CD4-positive, alpha-beta T cell treated with Interferon alpha-2 for 1 hour (primary cell): ENCODE measurements at places on chromosomes 11 and 22.

DNA sequence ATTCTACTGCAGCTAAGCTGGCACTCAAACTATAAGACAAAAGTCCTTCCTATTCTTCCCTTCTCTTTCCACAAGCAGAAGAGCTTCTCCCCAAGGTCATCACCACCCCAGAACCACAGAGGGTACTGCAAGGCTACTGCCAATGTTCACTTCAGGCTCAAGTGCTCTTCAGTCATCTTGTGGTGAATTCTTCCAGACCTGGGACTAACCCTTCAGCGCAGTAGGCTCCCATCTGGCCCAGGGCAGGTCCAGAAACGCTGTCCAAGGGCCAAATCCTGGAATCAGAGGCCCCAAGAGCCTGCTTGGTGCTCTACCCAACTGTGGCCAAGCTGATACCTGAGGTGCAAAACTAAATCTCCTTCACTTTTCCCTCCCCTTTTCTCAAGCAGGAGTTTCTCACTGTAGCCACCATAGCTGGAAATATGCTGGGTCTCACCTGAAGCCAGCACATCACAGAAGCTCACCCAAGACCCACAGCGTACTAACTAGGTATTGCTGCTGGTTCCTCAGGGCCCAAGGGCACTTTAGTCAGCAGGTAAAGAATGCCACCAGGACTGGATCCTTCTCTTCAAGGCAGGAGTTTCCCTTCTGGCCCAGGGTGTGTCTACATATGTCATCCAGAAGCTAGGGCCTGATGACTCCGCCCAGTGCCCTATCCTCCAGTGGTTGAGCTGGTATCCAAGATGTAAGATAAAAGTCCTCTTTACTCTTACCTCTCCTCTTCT, 27.8 kb downstream of the FCHSD2 start:
- no peak for DNase-seq

GRCh38 chr11:13907678-13908077, 54.8 kb upstream of the SPON1 start:
- no peak for DNase-seq

- peak; percentile 51 for DNase-seq
These were observed 4.3 kb upstream of the AMPD3 start for GRCh38 chr11:10450462-10451425.

GRCh38 chr22:19876314-19876940, 21.8 kb upstream of the GNB1L start:
- no peak for DNase-seq

GRCh38 chr11:42925916-42926315, 385.9 kb upstream of the API5 start:
- no peak for DNase-seq

DNA sequence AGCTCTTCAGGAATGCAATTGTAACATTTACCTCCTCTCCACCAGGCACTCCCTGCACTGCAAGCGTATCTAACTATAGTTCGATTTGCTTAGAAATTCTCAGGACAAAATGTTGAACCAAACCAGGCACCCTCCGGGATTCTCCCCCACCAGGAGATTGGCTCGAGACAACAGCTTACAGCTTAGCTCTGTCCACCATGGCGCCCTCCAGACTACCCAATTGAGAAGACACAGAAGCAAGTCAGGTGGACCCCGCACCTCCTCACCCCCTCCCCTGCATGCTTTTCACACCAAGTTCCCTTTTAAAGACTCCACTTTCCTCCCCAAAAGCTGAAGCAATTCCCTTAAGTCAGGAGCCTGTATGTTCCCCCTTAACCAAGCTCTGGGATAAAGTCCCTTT, 34.7 kb upstream of the RFPL3 start:
- DNase-seq, result no peak
